C1 segment of cervical spinal cord (tissue), 14 donors: ENCODE measurements at places on chromosomes 6 and 20.

GRCh38 chr6:151065027-151065815 is 174.5 kb upstream of the AKAP12 start:
- no peak for DNase-seq

- DNase-seq, result no peak
Measured at GRCh38 chr6:26232940-26233648, 131.9 kb upstream of the BTN3A2 start.

DNA sequence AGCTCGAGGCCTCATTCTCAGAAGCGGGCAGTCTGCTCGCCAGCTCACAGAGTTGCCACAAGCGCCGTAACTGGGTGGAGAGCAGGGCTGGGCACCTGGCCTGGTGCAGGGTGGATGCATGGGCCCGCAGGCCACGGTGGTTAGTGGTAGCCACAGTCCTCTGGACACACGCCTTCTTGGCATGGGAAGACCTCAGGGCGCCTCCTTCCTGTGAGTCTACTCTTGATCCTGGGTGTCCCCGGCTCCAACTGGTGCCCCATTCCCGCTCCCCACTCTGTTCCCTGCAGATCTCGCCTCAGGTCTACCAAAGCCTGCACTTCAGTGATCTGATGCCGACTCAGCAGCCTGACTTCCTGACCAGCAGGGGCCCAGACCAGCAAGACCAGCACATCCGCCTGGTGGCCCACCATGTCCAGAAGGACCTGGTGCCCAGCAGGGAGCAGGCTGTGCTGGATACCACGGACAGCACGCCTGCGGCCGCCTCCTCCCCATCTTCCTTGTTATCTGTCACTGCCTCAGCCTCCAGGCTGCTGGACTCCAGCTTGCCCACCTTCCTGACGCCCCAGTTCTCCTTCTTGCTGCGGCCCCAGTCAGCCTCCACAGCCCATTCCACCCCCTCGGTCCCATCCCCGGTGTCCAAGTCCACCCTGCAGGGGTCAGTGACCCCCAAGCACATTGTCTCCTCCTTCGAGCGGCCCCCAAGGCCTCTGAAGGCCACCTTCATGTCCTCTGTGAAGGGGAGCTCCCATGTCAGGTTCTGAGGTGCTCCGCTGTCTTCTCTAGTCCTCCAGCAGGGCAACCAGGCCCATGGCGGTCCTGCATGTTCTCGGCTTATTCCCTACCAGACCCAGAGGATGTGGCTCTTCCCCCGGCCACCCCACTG is 43.1 kb downstream of the SUN5 start:
- DNase-seq, result no peak

GRCh38 chr6:33000055-33000454 is 9.3 kb downstream of the HLA-DOA start:
- DNase-seq, result no peak

GRCh38 chr6:128067446-128068118 is 166.7 kb upstream of the THEMIS start:
- DNase-seq, result no peak

DNA sequence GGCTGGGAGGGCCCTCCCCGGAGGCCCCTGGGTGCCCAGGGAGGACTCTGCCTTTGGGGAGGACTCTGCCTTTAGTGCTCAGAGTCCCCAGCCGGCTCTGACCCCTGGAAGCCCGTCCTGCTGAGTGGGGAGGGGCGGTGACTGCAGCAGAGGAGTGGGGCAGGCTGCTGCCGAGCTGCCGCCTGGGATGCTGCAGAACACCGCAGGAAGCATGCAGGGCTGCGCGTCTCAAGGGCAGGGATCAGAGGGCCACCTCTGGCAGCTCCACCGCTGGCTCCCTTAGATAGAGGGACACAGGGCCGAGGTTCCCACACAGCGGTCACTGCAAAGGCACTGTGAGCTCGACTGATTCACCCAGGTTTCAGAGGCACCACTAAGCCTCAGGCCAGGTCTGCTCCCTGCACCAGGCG is 82.2 kb upstream of the GATA5 start:
- no peak for DNase-seq

- no peak for DNase-seq
Measured at GRCh38 chr6:140641412-140641811, 1267.0 kb upstream of the CITED2 start.

- DNase-seq, result no peak
Measured at GRCh38 chr6:52908526-52908925, 972 bp downstream of the GSTA3 start.

GRCh38 chr6:2229039-2229438 is 16.4 kb downstream of the GMDS start:
- DNase-seq, result no peak
